Effector memory CD8-positive, alpha-beta T cell (primary cell): ENCODE measurements at places on chromosomes 13 and 19.

DNA sequence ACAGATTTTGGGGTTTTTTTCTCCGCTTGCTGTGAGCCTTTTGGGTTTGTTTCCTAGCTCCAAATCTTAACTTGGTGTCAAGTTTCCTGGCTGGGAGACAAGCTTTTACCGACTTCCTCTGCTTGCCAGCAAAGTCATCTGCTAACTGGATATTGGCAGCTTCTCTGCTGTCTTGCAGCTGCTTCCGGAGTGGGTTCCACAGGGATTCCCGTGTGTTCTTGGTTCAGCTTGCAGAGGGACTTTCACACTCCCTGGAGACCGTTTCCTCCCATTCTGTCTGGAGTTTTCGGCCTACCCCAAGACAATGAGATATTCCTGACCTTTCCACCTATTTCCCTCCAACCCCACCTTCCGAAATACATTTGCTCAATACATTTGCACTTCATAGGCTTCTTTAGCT lies 2.2 kb upstream of the COLGALT1 start:
- no peak for DNase-seq

GRCh38 chr13:66984241-66984640 lies 245.9 kb downstream of the PCDH9 start:
- no peak for DNase-seq

GRCh38 chr19:38145623-38146022 lies 78.4 kb downstream of the DPF1 start:
- no peak for DNase-seq

DNA sequence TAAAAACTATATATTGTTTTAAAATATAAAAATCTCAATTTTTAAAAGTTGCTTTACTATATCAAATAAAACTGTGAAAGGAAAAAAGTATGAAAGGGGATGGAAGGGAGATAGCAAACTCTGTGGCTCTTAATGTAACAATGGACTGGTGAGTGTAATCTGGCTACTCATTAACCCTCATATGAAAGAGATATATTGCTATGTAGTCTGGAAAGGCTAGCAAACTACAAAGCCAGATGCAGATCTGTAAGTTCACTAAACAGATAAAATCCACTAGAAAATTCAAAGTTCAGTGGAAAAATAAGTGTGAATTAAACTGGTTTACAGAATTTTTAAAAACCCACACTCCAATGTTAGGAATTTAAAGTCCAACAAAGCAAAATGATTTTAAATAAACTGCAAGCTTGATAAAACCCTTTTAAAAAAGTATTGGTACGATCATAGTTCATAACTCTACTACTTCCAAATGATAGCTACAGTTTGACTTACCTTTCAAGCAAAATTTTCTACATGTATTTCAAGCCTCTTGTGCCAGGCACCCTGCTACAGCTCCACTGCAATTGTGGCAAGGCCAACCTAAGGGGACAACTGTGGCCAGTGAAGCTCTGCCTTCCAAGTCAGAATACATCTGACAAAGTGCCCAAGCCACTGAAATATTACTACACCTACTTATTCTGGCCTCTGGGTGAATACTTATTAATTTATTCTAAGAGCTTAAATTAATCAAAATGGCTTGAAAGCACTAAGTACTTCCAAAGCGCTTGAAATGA lies 647 bp upstream of the ELF1 start:
- DNase-seq: no peak

DNA sequence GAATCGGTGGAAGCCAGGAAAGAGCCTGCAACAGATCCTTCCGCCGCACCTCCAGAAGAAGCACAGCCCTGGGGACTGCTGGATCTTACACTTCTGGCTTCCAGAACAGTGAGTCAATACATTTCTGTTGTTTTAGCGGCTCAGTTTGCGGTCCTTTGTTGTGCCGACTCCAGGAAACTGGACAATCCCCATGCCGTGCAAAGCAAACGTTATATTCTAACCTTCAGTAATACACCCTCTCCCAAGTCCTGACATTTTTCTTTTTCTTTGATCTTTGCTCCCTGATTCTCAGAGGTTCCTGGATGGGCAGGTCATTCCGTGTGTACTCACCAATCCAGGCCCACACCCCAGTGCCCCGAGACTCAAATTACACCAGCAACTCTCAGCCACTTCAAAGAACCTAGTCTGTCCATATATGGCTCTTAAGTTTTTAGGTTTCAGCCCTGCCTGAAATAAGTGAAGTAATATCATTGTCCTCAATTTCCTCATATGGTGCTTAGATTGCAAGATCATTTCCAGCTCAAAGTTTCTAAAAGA lies 387.1 kb upstream of the SGCG start:
- no peak for DNase-seq

DNA sequence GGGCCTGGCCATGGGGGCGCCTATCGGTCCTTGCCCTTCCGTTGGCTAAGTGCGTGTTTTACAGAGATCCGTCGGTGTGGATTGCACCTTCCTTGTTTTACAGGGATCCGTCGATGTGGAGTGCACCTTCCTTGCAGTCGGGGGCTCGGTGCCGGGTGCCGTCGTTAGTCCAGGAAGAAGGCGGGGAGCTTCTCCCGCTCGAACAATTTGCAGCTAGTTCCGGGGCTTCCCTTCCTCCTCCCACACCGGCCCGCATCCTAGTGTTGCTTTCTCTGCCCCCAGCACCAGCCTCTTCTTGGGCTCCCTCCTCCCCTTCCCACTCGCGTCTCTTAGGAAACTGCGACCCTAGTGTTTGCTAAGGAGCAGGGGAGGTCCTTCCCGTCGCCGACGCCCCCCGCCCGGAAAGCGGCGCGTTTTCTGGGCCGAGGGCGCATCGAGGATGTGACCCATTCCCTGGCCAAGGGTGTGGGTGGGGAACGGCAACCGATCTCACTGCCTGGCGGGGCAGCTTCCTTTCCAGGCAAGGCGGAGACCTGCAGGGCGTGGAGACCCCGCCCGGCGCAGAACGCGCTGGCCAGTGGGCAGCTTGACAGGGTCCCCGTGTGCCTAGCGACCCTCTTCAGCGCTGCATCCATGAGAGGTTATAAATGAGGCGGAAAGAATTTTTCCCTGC lies 75.7 kb upstream of the ZNF91 start:
- no peak for DNase-seq

DNA sequence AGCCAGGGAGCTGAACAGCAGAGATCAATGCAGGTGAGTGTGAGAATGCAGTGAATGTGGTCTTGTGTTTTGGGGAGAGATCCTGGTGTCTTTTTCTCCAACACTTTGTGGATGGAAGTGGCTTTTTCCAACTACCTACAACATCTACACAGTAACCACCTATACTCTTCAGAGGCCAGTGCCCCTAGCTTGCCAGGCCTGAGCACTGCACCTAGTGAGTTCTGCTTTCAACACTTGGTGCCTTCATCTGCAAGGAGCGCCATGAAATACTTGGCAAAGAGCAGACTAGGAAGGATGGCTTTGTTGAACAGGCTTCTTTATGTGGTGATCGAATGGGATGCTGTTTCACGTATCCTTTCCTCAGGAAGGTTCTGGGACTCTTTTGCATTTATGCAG lies 21.3 kb upstream of the HMGB1 start:
- no peak for DNase-seq

DNA sequence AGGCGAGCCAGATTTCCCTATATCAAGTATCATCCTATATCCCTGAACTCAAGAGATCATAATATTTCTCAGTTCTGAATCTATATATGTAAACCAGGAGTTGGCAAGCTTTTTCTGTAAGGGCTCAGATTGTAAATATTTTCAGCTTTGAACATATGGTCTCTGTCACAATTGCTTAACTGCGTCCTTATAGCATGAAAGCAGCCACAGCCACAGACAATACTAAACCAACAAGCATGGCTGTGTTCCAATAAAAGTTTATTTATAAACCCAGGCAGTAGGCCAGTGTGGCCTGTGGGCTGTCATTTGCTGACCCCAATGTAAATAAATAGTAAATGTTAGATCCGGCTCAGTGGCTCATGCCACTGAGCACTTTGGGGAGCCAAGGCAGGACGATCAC lies 12.2 kb upstream of the MYH14 start:
- DNase-seq: no peak

DNA sequence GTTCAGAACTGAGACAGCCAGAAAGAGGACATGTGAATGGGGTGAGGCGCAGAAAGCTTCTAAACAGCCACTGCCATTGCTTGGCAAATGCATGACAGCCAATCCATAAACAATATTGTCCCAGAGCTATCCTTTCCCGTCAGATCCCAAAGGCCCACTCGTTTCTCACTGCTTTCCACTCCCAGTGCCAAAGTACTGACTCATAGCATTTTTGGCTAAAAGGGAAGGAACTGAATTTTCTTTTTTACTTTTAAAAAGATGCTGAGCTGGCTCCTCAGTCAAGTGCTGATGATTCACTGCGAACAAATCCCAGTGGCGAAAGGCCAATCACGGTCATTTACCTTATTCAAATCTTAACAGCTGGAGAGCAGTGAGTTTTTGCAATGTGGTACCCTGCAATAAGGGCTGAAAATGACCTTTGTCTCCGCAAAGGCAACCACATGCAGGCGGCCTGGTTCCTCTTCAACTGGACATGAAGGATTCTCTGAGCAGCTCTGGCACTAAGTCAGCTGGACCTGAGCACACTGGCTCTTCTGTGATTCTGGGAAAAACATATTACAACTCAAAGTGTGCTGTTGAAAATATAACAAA lies 151.7 kb downstream of the DCLK1 start:
- DNase-seq: no peak

- DNase-seq: no peak
Measured at GRCh38 chr13:113078902-113079780, 26.4 kb upstream of the F7 start.

- no peak for DNase-seq
Measured at GRCh38 chr13:92126399-92126798, 728.0 kb downstream of the GPC5 start.

GRCh38 chr13:21069561-21070004 lies 8.2 kb upstream of the LATS2 start:
- no peak for DNase-seq

GRCh38 chr13:37534181-37534580 lies 64.4 kb downstream of the POSTN start:
- DNase-seq: no peak

DNA sequence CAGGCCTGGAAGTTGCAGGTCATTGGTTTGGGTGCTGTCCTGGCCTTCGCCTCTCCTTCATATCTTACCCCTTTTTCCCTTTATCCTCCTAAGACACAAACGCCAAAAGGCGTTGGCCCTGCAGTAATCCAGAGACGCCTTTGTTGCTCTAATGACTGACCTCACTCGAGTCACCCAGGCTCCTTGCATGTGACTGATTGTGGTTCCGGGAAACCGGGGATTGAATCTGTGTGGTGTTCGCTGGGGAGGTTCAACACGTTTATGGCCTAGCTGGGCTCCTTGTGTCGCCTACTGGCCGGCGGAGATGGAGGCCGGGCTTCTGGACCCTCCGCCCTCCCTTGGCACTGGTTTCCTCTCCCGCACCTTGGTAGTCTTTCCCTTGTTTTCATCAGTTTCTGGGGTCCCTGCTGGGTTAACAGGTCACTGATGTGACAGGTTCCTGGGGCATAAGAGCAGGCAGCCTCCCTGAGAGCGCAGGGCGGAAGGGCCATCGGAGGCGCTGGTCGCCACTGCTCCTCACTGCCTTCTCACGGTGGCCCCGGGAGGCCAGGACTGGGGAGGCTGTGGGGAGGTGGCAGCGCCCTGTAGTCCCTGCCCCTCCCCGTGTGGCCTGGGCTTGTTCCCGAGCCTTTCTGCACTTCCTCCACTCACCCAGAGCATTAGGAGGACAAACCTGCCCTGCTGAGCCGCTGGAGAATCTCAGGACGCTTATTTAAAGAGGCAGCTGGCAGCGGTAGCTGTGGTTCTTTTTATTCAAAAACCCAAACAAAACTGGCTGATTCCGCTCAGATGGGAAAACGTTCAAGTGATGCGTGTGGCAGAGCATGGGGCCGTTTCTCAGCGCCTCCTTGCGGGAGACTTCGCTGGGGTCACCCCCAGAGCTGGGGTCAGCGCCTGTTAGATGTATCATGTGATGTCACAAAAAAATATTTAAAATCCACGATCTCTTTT lies 18.1 kb upstream of the NDUFS7 start:
- no peak for DNase-seq

DNA sequence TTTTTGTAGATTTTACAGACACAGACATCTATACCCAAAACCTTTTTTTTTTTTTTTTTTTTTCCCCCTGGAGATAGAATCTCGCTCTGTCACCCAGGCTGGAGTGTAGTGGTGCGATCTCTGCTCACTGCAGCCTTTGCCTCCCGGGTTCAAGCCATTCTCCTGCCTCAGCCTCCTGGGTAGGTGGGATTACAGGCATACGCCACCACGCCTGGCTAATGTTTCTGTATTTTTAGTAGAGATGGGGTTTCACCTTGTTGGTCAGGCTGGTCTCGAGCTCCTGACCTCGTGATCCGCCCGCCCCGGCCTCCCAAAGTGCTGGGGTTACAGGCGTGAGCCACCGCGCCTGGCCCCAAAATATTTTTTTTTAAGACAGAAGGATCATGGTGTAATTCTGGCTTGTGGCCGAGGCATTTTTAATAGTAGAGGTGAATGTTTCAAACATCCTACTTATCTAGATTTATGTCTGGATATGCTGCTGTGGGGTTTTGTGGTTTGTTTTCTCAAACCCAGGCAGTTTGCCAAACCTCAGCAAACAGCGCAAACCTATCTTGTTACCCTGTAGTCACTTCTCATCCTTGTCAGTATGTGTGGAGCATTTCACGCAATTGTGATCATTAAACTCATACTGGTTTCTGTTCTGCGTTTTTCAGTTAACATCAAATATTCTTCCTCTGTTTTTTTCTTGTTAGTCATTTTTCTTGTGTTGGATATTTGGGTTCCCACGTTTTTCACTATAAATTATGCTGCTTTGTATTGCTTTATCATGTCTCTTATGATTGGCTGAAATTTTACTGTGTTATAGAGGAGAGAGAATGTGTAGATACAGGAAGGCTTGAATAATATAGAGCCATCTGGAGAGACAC lies 36.2 kb upstream of the GARRE1 start:
- DNase-seq: peak; percentile 69

DNA sequence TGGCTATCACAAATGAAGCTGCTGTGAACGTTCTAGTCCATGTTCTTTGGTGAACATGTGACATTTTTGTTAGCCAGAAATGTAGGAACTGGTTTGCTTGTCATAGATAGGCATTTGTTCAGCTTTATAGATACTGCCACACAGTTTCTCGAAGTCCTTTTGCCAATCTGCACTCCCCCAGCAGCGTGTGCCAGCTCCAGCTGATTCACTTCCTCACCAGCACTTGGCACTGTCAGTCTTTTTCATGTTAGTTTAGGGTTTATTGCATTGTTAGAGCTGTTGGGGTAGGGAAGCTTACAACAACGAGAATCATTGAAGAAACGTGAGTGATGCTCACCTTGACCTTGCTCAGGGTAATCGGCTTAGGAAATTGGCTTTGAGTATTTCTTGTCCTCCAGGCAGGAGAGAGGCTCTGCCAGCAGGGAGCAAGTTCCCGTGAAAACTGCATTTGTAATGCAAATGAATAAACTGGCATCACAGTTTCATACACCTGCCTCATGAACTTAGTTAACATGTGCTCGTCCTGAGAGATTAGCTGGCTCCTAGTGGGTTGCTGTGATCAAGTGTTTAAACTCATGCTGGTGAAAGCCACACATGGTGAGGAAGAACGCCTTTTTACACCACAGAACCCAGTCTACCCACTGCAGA lies 83.9 kb downstream of the ING1 start:
- DNase-seq: no peak

- no peak for DNase-seq
Measured at GRCh38 chr19:31102674-31103073, 246.6 kb downstream of the TSHZ3 start.

- DNase-seq: no peak
Measured at GRCh38 chr13:76214001-76214400, 577.9 kb downstream of the LMO7 start.
